RWPE2 (cell line): ENCODE measurements at places on chromosomes 6 and 20.

- H3K4me3 ChIP-seq = peak overlapping the region; percentile 76
- DNase-seq = peak; percentile 61
- H3K4me1 ChIP-seq = peaks cover 11% of the 10 kb centered on the region
- H3K27ac ChIP-seq = peak overlapping the region; percentile 76
Observed at GRCh38 chr6:45377043-45377553, 636 bp downstream of the SUPT3H start.

DNA sequence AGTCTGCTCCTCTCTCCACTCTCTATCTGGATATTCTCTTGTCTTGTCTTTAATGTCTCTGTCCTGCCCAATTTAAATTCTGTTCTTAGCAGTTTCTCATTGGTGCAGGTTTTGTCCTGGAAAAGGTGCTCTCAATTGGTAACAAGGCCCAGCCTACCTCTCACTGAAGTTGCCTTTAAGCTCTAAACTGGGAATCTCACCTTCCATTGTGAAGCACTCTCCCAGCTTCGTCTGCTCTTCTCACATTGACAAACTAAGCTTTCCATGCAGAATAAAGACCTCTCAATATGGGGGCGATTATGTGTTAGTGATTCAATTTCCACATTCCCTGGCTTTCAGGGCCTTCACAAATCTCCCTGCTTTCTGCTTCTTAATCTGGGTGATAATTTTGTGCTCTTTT, 1712.2 kb downstream of the GRIK2 start:
- DNase-seq = no peak
- no peaks in the 10 kb centered on the region for H3K4me1 ChIP-seq
- no peaks in the 10 kb centered on the region for H3K27me3 ChIP-seq
- H3K4me3 ChIP-seq = no peak overlapping the region
- H3K27ac ChIP-seq = no peak overlapping the region

GRCh38 chr20:53244711-53245110, 272.6 kb downstream of the TSHZ2 start:
- no peak for DNase-seq
- no peaks in the 10 kb centered on the region for H3K36me3 ChIP-seq
- peaks cover 3% of the 10 kb centered on the region for H3K27me3 ChIP-seq
- H3K4me3 ChIP-seq = no peak overlapping the region
- no peaks in the 10 kb centered on the region for H3K4me1 ChIP-seq
- H3K27ac ChIP-seq = no peak overlapping the region

GRCh38 chr6:117157448-117157847, 107.9 kb upstream of the VGLL2 start:
- no peak overlapping the region for H3K4me3 ChIP-seq
- DNase-seq = no peak
- no peaks in the 10 kb centered on the region for H3K36me3 ChIP-seq
- H3K27me3 ChIP-seq = no peaks in the 10 kb centered on the region
- H3K4me1 ChIP-seq = no peaks in the 10 kb centered on the region

DNA sequence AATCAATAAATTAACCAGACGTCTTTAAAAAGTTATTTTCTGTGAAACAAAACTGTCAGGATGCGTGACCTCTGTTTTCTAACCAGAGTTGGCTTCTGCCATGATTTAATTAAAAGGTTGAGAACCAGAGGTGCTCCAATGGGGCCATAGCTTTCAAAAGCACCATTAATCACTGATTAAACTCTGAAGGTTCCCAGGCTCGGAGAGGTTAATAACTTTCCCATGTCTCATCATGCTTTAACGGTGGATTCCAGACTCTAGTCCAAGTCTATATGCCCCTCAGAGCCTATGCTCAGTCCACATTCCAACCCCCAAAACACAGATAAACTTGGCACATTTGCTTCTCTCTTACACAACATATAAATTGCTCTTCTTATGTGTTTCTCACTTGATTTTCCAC, 95.5 kb downstream of the SNAP91 start:
- no peak overlapping the region for H3K4me3 ChIP-seq
- no peaks in the 10 kb centered on the region for H3K4me1 ChIP-seq
- H3K27me3 ChIP-seq = peaks cover 15% of the 10 kb centered on the region
- no peak overlapping the region for H3K27ac ChIP-seq

DNA sequence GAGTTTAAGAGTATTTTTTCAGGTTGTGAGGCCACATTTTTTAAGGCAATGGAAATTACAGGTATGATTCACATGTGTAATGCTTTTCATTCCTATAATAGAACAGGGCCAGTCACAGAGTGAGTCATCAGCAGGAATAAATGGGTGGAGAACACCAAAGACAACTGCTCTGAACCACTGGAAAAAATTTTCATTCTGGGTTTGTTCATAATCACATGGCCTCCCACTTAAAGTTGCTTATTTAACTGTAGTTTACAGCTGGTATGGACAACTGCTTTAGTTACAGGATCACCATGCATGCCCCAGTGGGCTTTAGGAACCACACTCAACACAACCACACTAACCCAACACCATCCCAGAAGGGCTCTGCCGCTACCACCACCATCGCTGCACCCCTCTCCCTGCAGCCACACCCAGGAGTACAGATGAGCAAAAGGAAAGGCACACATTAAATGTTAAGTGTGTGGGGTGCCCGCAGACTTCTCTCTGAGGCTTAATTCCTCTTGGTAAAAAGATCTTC, 107.0 kb upstream of the DST start:
- peaks cover 73% of the 10 kb centered on the region for H3K4me1 ChIP-seq
- H3K27ac ChIP-seq = peak overlapping the region; percentile 90
- no peak overlapping the region for H3K4me3 ChIP-seq
- no peak for DNase-seq

DNA sequence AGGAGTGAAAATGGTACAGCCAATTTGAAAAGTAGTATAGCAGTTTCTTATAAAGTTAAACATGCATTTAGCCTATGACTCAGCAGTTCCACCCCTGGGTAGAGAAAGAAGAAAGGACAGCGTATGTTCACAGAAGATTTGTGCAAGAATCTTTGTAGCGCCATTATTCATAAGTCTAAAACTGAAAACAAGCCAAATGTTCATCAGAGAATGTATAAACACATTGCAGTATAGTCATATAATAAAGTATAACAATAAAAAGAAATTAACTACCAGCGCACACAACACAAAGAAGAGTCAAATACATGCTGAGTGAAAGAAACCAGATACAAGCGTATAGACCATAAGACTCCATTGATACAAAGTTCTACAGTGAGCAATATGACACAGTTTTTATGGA, 294.0 kb downstream of the SAMD5 start:
- DNase-seq = no peak
- no peak overlapping the region for H3K27ac ChIP-seq
- H3K36me3 ChIP-seq = no peaks in the 10 kb centered on the region
- no peaks in the 10 kb centered on the region for H3K27me3 ChIP-seq
- no peaks in the 10 kb centered on the region for H3K4me1 ChIP-seq

- no peaks in the 10 kb centered on the region for H3K36me3 ChIP-seq
- H3K27ac ChIP-seq = no peak overlapping the region
- H3K4me1 ChIP-seq = no peaks in the 10 kb centered on the region
- DNase-seq = no peak
- no peaks in the 10 kb centered on the region for H3K27me3 ChIP-seq
Observed at GRCh38 chr6:164882236-164882635, 427.2 kb downstream of the C6orf118 start.
